Right kidney (tissue), 9 donors: ENCODE measurements at places on chromosomes 3 and 15.

DNA sequence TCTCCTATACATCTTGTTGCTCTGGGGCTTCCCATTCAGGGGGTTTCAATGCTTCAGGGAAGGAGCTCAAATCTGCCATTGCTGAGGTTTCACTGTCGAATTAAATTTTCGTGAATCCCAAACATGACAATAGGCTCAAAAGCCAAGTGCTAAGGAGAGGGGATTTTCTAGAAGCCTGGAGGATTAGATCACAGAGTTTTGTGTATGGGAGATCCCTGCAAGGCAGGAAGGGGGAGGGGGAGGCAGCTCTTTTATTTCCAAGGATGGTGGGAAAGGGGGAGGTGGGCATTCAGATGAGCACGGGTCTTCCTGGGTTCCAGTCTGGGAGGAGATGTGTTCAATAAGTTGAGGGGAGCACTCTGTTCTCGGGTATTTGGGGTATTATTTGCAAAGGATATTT is 69.9 kb upstream of the DLG1 start:
- DNase-seq, result no peak

GRCh38 chr3:67662733-67663132 is 8.3 kb upstream of the SUCLG2 start:
- DNase-seq, result no peak

DNA sequence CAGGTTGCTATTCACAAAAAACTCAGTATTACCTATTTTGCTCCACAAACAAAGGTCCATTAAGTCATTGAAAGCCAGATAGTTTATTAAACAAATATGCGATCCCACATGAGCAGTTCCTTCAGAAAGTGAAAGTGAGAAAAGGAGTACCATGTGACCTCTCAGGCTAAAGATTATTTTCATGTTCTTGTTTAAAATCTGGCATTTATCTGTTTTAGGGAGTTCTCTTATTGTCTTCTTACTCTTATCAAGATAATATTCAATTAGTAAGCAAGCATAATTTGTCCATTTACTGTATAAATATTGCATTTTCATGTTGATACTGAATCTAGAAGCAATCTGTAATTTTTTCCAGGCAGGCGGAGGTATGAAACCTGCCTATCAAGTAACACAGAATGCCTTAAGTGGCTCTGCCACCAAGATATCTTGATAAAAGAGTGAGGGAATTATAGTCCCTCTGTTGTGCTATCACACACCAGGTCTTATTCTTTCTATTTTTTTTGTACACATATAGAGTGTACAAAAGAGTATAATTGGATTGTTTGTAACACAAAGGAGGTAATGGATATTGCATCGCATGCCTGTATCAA is 20.1 kb upstream of the PLSCR5 start:
- DNase-seq, result no peak

GRCh38 chr3:49346797-49347251 is 7.0 kb upstream of the USP4 start:
- DNase-seq, result no peak

GRCh38 chr3:76958274-76958673 is 81.6 kb upstream of the ROBO2 start:
- DNase-seq, result no peak

DNA sequence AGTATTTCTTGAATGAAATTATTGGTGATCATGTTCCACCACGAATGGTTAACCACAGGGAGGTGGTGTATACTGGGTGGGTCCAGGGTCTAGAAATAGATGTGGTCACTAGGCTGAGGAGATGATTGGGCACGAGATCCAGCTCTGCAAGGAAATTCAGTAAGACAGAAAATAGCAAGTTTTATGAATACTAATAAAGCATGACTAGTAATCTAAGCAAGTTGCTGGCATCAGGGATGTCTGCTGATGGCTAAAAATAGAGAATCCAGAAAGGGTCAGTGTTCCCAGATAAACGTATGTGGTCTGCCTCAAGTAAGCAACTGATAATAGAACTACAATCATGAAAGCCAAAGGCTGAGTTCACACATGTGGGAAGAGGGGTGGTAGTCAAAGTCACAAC is 108.3 kb upstream of the FRMD4B start:
- DNase-seq, result no peak

- DNase-seq, result no peak
Measured at GRCh38 chr15:98017150-98017964, 56.9 kb downstream of the ARRDC4 start.
